Activated T-helper 2 cell treated with anti-CD3 and anti-CD28 coated beads, Interferon-gamma antibody, Interleukin-2, Interleukin-4, amounts not matched to agents 10 μg/mL and 5 μg/mL and 100 μg/mL, durations not matched to agents 14 hours and 24 hours and 36 hours (primary cell): ENCODE measurements at places on chromosomes 4 and X. TPM values are rescaled to one million over a fixed set of nuclear protein-coding genes. Genes with fewer than 3 reads are reported as not detected.

Gene MAGEC2
- not detected in 2 replicates for total RNA-seq

Gene C4orf33
- 7.1 and 9.2 TPM in 2 replicates for total RNA-seq

Gene INPP4B
- 64.8 and 70.1 TPM in 2 replicates for total RNA-seq

Gene AFP
- not detected in 2 replicates for total RNA-seq

Gene GALNTL6
- total RNA-seq, result not detected in 2 replicates

Gene PNMA5
- not detected in 2 replicates for total RNA-seq

Gene CT47B1
- total RNA-seq, result not detected in 2 replicates
